ENCODE measurements at places on chromosomes 4 and X. TPM values are rescaled to one million over a fixed set of nuclear protein-coding genes. Genes with fewer than 3 reads are reported as not detected.

Gene YY2
- polyA plus RNA-seq, result 8.3 TPM

Gene GLRA2
- polyA plus RNA-seq, result not detected

Gene ARHGAP4
- 25.6 TPM for polyA plus RNA-seq

Gene CSAG1
- 3.3 TPM for polyA plus RNA-seq

Gene GRIA3
- 1.2 TPM for polyA plus RNA-seq

Gene KCNIP4
- not detected for polyA plus RNA-seq

Gene TXK
- polyA plus RNA-seq, result 3.1 TPM

Gene USP17L11
- not detected for polyA plus RNA-seq

Gene SPANXB1
- 59.5 TPM for polyA plus RNA-seq

Gene TKTL1
- polyA plus RNA-seq, result 233 TPM

Gene JADE3
- polyA plus RNA-seq, result 23.0 TPM

Gene PRKG2
- 1.3 TPM for polyA plus RNA-seq

Gene SUPT20HL2
- polyA plus RNA-seq, result 2.0 TPM

Gene PDE6B
- 5.9 TPM for polyA plus RNA-seq

Gene TEC
- 3.5 TPM for polyA plus RNA-seq

Gene TMEM31
- polyA plus RNA-seq, result 51.9 TPM

Gene STATH
- not detected for polyA plus RNA-seq

Gene MXRA5
- 8.6 TPM for polyA plus RNA-seq

Gene FRMD7
- polyA plus RNA-seq, result 0.11 TPM

Gene HTT-AS
- polyA plus RNA-seq, result not detected

Gene MAGEB17
- 3.7 TPM for polyA plus RNA-seq

Gene DGKK
- polyA plus RNA-seq, result 0.47 TPM

Gene IL15
- polyA plus RNA-seq, result 2.7 TPM

Gene CTAG1A
- 7.1 TPM for polyA plus RNA-seq

Gene SHOX
- not detected for polyA plus RNA-seq

Gene AVPR2
- polyA plus RNA-seq, result 1.3 TPM

Gene MAGEA9B
- 11.0 TPM for polyA plus RNA-seq
